Aorta (tissue), 5 donors: ENCODE measurements at places on chromosomes 13 and 19. TPM values are rescaled to one million over a fixed set of nuclear protein-coding genes. Genes with fewer than 3 reads are reported as not detected.

IRS2 gene
- 8.1 TPM for polyA plus RNA-seq

S1PR5 gene
- polyA plus RNA-seq: 1.3 TPM

TJP3 gene
- 29.2 TPM for polyA plus RNA-seq

IGFL1 gene
- polyA plus RNA-seq: not detected

PLPP2 gene
- 6.5 TPM for polyA plus RNA-seq

DNA sequence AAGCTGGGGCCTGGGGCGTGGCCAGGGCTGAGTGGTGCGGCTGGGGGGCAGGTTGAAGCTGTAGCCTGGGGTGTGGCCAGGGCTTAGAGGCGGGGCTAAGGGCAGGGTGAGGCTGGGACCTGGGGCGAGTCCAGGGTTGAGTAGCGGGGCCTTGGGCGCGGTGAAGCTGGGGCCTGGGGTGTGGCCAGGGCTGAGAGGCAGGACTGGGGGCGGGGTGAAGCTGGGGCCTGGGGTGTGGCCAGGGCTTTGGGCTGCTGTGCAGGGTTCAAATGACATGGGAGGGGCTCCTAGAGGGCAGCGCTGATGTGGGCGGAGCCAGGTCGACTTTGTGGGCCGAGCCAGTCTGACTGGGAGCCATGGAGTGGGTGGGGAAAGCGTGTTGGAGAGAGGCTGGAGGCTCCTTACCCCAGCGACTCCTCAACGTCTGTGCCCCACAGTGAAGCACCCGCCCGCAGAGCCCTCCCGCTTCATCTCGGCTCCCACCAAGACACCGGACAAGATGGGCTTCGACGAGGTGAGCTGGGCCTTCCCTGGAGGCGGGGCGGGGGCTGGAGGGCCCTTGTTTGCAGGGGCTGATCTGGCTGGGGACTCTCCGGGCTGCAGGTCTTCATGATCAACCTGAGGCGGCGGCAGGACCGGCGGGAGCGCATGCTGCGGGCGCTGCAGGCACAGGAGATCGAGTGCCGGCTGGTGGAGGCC lies 21.5 kb downstream of the COLGALT1 start:
- H3K27ac ChIP-seq: no peak overlapping the region
- H3K4me1 ChIP-seq: no peaks in the 10 kb centered on the region
- H3K4me3 ChIP-seq: no peak overlapping the region
- peak; percentile 70 for DNase-seq

GRCh38 chr13:33645591-33646554 lies 172.1 kb upstream of the RFC3 start:
- H3K4me1 ChIP-seq: no peaks in the 10 kb centered on the region
- no peaks in the 10 kb centered on the region for H3K27me3 ChIP-seq
- H3K36me3 ChIP-seq: no peaks in the 10 kb centered on the region
- no peak for DNase-seq
- H3K4me3 ChIP-seq: no peak overlapping the region
- H3K27ac ChIP-seq: no peak overlapping the region

- H3K27ac ChIP-seq: no peak overlapping the region
- no peak overlapping the region for H3K4me3 ChIP-seq
- no peaks in the 10 kb centered on the region for H3K36me3 ChIP-seq
- DNase-seq: no peak
- no peaks in the 10 kb centered on the region for H3K27me3 ChIP-seq
- no peaks in the 10 kb centered on the region for H3K4me1 ChIP-seq
These were observed 710.0 kb upstream of the ARGLU1 start for GRCh38 chr13:107277911-107278310.

- H3K4me1 ChIP-seq: no peaks in the 10 kb centered on the region
- H3K27ac ChIP-seq: no peak overlapping the region
- no peaks in the 10 kb centered on the region for H3K27me3 ChIP-seq
- no peak overlapping the region for H3K4me3 ChIP-seq
- H3K36me3 ChIP-seq: no peaks in the 10 kb centered on the region
These were observed 90.3 kb downstream of the RNF17 start for GRCh38 chr13:24854311-24854710.

DNA sequence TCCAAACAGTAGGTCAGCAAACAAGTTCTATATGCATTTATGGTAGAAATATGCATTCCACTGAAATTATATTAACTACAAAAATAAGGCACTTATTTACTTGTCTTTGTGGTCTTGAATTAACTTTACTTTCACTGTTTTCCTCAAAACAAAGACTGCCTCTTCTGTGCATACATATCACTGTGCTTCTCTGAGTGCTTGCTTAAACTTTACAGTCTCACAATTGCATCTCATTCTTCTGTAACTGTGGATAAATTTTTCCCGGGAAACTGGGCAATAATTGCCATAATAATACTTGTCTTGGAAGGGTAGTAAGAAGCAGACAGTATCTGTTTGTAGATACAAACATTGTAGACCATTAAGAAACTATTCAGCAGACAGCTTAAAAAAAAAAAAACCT lies 38.4 kb downstream of the EFNB2 start:
- no peaks in the 10 kb centered on the region for H3K4me1 ChIP-seq
- no peak overlapping the region for H3K4me3 ChIP-seq
- peak overlapping the region; percentile 36 for H3K27ac ChIP-seq
- no peak for DNase-seq
- H3K27me3 ChIP-seq: no peaks in the 10 kb centered on the region

DNA sequence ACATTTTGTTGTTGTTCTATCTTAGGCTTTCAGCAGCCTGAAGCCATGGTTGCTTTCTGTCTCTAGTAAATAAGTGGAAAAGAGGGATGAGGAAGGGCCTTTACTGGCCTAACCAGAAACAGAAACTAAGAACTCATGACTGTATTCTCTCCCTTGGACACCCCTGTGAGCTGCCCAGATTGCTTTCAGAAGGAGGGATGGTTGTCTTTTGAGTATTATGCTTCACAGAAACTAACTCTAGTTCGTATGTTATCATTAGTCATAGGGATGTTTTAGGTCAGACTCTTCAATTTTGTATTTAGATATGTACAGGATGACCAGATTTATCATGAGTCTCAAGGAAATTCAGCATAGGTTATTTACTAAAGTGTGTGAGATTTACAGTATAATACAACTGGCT lies 17.5 kb downstream of the BORA start:
- peaks cover 6% of the 10 kb centered on the region for H3K36me3 ChIP-seq
- H3K27me3 ChIP-seq: no peaks in the 10 kb centered on the region

DNA sequence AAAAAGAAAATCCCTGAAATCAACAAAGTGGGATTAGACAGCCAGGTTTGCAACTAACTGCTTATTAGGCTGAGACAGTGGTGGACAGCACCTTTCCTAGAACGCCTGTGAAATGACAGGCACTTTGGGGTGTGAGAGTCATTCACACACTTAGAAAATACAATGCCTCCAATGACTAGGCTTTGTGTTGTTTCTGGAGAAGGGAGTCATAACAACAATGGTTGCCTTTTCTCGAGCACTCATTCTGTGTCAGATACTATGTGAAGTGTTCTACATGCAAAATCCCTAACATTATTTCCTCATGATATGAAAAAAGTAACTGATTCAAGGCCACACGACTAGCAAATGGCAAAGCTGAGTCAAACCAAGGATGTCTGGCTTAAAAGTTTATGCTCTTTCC lies 41.2 kb downstream of the SACS start:
- H3K4me3 ChIP-seq: no peak overlapping the region
- H3K27ac ChIP-seq: no peak overlapping the region
- H3K4me1 ChIP-seq: no peaks in the 10 kb centered on the region
- H3K36me3 ChIP-seq: no peaks in the 10 kb centered on the region

- peaks cover 12% of the 10 kb centered on the region for H3K36me3 ChIP-seq
- H3K4me1 ChIP-seq: no peaks in the 10 kb centered on the region
- H3K27ac ChIP-seq: no peak overlapping the region
- no peaks in the 10 kb centered on the region for H3K27me3 ChIP-seq
- H3K4me3 ChIP-seq: no peak overlapping the region
- no peak for DNase-seq
These were observed 58.9 kb downstream of the TMED1 start for GRCh38 chr19:10776900-10777650.

- no peaks in the 10 kb centered on the region for H3K4me1 ChIP-seq
- H3K36me3 ChIP-seq: no peaks in the 10 kb centered on the region
- H3K4me3 ChIP-seq: no peak overlapping the region
These were observed 18.7 kb downstream of the CACNG7 start for GRCh38 chr19:53927739-53928138.

- no peaks in the 10 kb centered on the region for H3K36me3 ChIP-seq
- no peaks in the 10 kb centered on the region for H3K4me1 ChIP-seq
- no peak overlapping the region for H3K27ac ChIP-seq
- no peak for DNase-seq
These were observed 55.6 kb upstream of the PEG3 start for GRCh38 chr19:56896095-56896494.

DNA sequence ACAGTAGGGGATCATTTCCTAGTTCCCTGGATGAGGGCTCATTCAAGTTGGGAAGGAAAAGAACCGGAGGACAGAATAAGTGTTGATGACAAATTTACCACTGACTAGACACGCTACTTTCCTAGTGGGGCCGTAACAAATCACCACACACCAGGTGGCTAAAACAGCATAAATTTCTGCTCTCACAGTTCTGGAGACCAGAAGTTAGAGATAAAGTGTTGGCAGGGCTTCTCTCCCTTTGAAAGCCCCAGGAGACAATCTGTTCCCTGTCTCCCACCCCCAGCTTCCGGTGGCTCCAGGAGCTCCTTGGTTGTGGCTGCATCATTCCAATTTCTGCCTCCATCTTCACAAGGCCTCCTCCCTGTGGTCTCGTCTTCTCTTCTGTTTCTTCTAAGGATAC lies 65.4 kb upstream of the ARGLU1 start:
- no peak overlapping the region for H3K27ac ChIP-seq
- DNase-seq: no peak
- no peaks in the 10 kb centered on the region for H3K4me1 ChIP-seq
- no peak overlapping the region for H3K4me3 ChIP-seq
- no peaks in the 10 kb centered on the region for H3K36me3 ChIP-seq
- H3K27me3 ChIP-seq: no peaks in the 10 kb centered on the region

- no peaks in the 10 kb centered on the region for H3K4me1 ChIP-seq
- no peak overlapping the region for H3K4me3 ChIP-seq
- no peak overlapping the region for H3K27ac ChIP-seq
- no peaks in the 10 kb centered on the region for H3K27me3 ChIP-seq
These were observed 91.1 kb downstream of the RAB20 start for GRCh38 chr13:110470272-110471009.

GRCh38 chr19:8468761-8469373 lies 24.1 kb downstream of the HNRNPM start:
- no peaks in the 10 kb centered on the region for H3K27me3 ChIP-seq
- no peaks in the 10 kb centered on the region for H3K4me1 ChIP-seq
- H3K27ac ChIP-seq: no peak overlapping the region
- H3K36me3 ChIP-seq: peaks cover 2% of the 10 kb centered on the region
- no peak for DNase-seq
- H3K4me3 ChIP-seq: no peak overlapping the region

DNA sequence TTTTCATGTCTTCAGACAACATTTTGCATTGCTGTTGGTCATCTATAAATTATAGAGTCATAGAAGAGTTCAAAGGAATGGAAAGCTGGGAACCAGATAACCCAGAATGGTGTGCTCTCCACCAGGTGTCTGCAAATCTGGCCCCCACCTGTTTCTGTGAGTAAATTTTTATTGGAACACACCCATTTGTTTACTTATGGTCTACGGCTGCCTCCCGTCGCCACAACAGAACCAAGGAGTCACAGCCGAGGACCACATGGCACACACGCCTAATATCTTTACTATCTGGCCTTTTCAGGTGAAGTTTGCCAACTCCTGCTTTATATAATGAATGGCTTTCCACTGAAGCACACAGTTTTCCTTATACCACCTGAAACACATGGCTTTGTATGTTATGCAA lies 58.2 kb downstream of the EFNB2 start:
- DNase-seq: no peak
- no peak overlapping the region for H3K4me3 ChIP-seq
- H3K27me3 ChIP-seq: no peaks in the 10 kb centered on the region
- no peaks in the 10 kb centered on the region for H3K4me1 ChIP-seq

- no peak overlapping the region for H3K4me3 ChIP-seq
- no peak overlapping the region for H3K27ac ChIP-seq
- no peaks in the 10 kb centered on the region for H3K36me3 ChIP-seq
- H3K27me3 ChIP-seq: no peaks in the 10 kb centered on the region
- H3K4me1 ChIP-seq: no peaks in the 10 kb centered on the region
These were observed 3.1 kb upstream of the TNFAIP8L1 start for GRCh38 chr19:4636151-4636717.

GRCh38 chr13:40192858-40193257 lies 473.6 kb downstream of the FOXO1 start:
- H3K27me3 ChIP-seq: no peaks in the 10 kb centered on the region
- no peak overlapping the region for H3K4me3 ChIP-seq
- no peaks in the 10 kb centered on the region for H3K36me3 ChIP-seq
- H3K27ac ChIP-seq: peak overlapping the region; percentile 62
- DNase-seq: no peak

- H3K36me3 ChIP-seq: no peaks in the 10 kb centered on the region
- H3K27me3 ChIP-seq: no peaks in the 10 kb centered on the region
- H3K27ac ChIP-seq: no peak overlapping the region
- no peaks in the 10 kb centered on the region for H3K4me1 ChIP-seq
These were observed 297.8 kb downstream of the SHISA2 start for GRCh38 chr13:25753976-25754375.

- H3K4me1 ChIP-seq: peaks cover 6% of the 10 kb centered on the region
- no peaks in the 10 kb centered on the region for H3K36me3 ChIP-seq
- H3K27me3 ChIP-seq: no peaks in the 10 kb centered on the region
- no peak for DNase-seq
These were observed 20.7 kb downstream of the SH3GL1 start for GRCh38 chr19:4379383-4380253.

DNA sequence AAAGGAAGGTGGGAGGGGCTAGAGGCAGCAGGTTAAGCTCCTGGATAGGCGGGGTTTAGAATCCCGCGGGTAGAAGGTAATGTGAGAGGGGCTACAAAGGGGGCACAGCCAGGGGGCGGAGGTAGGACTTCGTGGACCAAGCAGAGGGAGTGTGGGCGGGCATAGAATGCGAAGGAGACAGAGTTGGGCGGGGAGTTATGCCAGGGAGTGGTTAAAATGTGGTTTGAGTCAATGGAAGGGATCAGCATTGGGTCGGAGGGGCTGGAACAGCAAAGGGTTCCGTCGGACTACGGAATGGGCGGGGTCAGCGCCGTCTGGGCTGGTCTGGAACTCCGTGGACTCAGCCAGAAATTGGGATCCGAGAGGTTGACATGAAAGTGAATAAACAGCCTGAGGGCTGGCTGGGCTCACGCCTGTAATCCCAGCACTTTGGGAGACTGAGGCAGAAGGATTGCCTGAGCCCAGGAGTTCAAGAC lies 3.0 kb downstream of the LTBP4 start:
- no peak for DNase-seq
- no peaks in the 10 kb centered on the region for H3K4me1 ChIP-seq
- no peak overlapping the region for H3K4me3 ChIP-seq
- no peaks in the 10 kb centered on the region for H3K36me3 ChIP-seq
